ENCODE measurements at places on chromosomes 7 and 10.

- DNase-seq, result no peak
These were observed 38.8 kb downstream of the TACR2 start for GRCh38 chr10:69377933-69378332.

DNA sequence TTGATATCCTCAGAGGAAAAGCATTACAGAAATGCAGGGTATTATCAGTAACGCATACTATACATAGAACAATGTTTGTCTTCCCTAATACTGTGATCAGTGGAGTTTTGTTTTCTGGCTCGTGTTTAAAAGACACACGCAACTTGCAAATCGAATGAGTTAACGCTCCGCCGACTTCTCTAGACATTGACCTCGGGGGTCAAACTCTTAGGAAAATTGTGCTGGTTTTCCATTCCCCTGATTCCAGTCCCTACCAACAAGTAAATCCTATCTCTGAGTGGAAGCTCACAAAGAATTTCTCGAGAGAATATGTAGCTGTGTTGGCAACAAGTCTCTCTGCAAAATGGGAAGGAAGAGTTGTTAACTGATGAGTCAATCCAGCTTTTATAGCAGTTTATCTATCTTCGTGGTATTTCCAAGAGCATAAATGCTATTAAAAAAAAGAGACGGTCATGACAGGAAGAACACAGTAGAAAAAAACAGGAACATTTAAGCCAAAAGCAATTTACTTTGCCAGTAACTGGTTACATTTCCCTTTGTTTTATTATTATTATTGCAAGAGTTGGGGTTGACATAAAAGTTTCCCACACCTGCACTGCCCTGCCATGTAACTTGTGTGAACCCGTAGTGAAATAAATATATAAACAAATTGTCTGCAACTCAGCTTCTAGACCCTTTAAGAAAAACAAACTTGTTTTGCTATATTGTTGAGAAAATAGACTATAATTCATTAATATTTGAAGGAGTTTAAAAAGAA is 144.4 kb downstream of the ARID5B start:
- no peak for DNase-seq

DNA sequence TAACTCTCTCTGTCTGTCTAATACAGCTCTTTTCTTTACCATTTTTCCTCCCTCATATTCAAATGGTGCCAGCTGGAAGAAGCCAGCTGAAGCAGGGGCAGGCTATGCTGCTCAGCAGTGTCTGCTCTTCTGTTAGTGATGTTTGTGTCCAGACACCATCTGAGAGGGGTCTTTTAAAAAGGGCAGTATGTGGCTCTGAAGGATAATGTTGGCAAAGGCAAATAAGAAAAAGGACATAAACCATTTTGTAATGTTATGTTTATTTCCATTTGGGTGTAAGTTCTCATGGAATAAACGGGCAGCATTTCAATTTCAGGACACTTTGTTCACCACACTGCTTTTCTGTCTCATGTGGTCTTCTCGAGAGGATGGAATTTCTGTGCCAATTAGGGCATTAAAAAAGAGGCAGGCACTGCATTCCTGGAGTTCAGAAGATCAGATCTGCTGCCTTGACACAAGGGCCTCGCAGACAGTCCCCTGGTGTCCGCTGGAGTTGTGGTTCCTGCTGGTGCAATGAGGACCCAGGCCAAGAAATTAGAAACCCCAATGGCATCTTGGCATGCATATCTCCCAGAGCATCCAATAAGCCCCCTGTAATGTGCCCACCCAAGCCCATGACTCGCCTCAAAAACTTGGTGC is 109.0 kb upstream of the ELMO1 start:
- DNase-seq, result no peak

- DNase-seq, result no peak
These were observed 199.1 kb upstream of the KCTD7 start for GRCh38 chr7:66429498-66430163.

DNA sequence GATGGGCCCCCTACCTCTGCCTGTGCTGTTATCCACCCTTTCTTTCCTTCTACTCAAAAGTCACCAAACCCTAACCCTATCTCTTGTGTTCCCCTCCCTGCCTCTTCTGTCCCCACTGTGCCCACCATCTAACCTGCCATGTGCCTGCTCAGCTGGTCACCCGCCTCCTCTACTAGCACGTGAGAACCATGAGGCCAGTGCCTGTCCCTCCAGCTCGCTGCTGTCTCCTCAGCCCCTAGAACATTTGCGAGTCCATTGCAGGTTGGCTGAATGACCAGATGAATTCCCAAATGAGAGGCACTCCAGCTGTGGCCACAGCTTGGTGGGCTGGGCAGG is 129.0 kb downstream of the ARHGAP22 start:
- DNase-seq, result no peak

- DNase-seq, result no peak
These were observed 38.4 kb upstream of the ELFN1 start for GRCh38 chr7:1631678-1632077.

DNA sequence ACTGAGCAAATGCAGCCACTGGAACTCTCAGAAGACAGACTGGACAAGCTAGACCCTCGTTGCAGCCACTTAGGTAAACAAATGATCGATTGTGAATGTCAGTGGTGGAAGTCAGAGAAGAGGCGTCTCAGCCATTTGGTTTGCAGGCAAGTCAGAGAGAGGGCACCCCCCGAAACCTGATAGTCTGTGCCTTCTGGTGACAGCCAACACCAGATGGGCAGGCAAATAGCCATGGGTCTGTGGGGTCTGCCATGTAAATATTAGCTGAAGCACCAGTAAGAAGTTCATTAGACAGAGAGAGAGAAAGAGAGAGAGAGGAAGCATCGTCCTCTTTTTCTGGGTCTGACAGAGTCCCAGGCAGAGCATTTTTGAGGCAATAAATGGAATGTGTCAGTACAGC is 5.4 kb downstream of the PPP1R17 start:
- no peak for DNase-seq

- DNase-seq, result no peak
These were observed 514.2 kb downstream of the ARL4A start for GRCh38 chr7:13201628-13202027.

All from stimulated activated CD8-positive, alpha-beta memory T cell treated with anti-CD3 and anti-CD28 coated beads, Interleukin-7, amount 100 ng/mL, for 1 hour (primary cell).